NCI-H1930 (cell line): ENCODE measurements at places on chromosomes 1 and 21.

- DNase-seq: no peak
Measured at GRCh38 chr1:55316502-55316901, 101.3 kb upstream of the USP24 start.

- no peak for DNase-seq
Measured at GRCh38 chr21:42781971-42782722, 97.2 kb downstream of the WDR4 start.

GRCh38 chr1:5972198-5972520, 20.1 kb downstream of the NPHP4 start:
- DNase-seq: no peak

DNA sequence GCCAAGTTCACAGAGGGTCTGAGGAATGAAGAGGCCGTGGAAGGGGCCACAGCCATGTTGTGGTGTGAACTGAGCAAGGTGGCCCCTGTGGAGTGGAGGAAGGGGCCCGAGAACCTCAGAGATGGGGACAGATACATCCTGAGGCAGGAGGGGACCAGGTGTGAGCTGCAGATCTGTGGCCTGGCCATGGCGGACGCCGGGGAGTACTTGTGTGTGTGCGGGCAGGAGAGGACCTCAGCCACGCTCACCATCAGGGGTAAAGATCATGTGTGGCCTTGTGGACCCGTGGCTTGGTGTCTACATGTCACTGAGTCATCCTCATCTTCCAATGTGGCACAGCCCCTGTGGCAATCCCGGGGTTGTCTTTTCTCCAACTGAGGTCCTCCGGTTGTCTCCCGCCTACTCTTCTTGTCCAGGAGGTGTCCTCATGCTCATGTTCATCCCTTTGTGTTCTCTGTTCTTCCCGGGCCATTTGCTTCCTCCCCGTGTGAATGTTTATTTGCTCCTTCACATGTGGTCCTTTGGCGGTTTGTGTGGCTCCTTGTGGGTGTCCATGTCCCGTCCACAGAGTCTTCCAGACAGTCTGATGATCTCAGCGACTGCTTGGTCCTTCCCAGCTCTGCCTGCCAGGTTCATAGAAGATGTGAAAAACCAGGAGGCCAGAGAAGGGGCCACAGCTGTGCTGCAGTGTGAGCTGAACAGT, 84.2 kb downstream of the OBSCN start:
- no peak for DNase-seq

GRCh38 chr1:232669981-232670747, 40.2 kb upstream of the SIPA1L2 start:
- no peak for DNase-seq

GRCh38 chr21:14699433-14700407, 153.6 kb upstream of the SAMSN1 start:
- no peak for DNase-seq

DNA sequence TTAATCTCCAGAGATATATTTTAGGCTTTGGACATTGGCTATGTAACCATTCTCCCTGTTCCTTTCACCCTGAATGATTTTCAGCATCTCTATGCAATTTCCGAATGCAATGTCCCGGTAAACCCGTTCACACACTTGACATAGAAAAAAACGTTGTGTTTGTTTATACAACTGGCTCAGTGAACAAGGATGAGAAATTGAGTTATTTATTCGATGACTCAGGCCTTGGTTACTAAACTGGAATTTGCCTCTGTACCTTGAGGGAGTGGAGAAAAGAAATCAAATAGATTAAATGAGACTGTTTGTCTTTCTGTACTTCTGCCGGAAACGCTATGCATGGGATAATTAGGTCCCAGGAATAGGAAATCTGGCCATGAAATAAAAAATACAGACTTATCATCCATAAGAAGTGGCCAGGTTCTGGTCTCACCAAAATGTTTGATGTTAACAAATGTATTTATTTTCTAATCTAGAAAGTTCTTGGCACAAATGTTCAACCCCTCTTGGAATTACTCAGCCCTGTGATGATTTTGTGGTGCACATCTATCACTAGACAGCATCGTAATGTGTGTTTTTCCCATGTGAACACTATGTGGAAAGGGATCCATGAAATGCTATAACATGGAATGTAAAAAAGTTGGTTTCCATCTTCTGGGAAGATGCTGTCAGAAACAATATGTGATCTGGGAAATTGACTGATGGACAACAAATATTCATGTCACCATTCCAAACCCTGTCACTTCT, 253.9 kb downstream of the DUSP10 start:
- no peak for DNase-seq

GRCh38 chr1:94727846-94728715, 92.1 kb upstream of the SLC44A3 start:
- no peak for DNase-seq

GRCh38 chr1:153490272-153491051, 30.0 kb upstream of the S100A7 start:
- no peak for DNase-seq

DNA sequence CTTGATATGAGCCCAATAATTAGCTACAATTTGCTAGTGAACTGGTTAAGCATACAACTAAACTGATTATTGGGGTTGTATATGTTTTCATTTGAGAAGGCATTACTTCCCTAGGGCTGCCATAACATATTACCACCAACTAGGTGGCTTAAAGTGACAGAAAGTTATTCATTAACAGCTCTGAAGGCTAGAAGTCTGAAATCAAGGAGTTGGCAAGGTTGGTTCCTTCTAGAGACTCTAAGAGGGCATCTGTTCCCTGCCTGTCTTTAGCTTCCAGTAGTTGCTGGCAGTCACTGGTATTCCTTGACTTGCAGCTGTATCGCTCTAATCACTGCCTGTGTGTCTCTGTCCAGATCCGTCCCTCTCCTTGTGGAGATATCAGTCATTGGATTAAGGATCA, 86.3 kb downstream of the LHX9 start:
- no peak for DNase-seq

DNA sequence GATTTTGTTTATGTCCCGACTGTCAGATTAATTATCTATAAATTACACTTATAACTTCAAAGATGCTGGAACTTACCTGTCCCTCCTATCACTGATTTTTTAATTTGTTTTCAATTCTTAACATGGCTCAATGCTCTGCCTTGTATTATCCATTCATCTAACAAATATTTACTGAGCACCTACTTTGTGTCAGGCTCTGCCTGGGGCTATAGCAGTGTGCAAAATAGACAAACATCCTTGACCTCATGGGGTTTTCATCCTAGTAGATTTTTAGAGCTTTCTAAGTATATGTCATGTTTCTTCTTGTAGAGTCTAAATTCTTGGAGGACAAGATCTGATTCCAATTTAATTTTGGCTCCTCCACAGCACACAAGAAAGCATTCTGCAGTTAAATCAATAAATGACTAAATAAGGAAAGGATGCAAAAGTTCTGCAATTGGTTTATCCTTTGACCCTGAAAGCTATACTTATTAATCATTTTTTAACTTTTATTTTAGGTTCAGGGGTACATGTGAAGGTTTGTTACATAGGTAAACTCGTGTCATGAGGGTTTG, 10.8 kb upstream of the SMYD2 start:
- no peak for DNase-seq
